ENCODE measurements at places on chromosomes 5 and 9.

DNA sequence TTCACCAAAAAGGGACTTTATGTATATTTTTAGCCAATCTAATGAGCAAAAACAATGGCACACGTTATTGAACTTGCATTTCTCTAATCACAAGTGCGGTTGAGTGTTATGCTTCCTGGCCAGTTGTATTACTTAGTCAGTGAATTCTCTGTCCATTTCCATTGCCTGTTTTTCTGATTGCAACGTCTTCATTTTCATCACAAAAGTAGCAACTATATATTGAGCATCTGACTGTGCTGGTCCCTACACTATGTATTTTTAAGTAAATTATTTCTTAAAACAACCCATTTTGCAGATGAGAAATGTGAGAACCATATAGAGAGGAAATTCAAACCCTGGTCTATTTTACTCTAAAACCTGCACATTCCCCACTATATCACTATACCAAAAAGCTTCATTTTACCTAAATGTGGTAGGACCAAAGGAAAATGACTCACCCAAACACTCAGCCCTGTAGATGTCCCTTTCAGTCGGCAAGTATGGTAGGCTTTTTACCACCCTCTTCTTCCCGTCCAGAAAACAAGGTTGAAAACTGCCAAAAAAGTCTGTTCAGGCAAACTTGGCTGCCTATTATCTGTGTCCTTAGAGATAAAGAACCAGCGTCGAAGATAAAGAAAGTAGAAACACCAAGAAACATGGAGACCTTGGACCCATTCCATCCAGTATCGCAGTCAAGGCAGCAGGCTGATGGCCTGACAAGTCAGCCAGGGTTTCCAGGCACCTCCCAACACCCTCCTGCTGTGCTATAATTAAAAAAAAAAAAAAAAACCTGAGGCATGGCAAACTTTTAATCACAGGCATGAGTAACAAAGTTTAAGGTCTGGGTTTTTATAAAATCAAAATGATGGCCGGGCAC lies 18.8 kb upstream of the FAM13B start:
- DNase-seq, result no peak

DNA sequence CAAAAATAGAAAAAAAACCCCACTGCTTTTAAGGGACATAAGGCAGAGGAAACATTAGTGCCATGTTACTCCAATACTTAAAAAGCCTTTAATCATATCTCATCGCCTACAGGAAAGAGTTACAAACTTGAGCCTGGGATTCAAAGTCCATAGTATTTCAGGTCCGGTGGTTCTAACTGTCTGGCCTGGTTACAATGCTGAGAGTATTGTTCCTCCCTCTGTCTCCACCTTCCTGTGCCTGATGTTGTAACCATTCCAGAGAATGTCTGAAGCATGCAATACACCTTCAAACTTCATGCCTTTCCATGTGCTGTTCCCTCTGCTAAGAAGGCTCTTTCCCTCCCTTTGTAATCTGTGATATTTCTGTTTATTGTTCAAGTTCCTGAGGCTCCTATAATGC lies 41.6 kb upstream of the SLC36A2 start:
- no peak for DNase-seq

- no peak for DNase-seq
These were observed 236.2 kb upstream of the NREP start for GRCh38 chr5:111993242-111993641.

- DNase-seq, result no peak
These were observed 19.8 kb downstream of the TNFSF15 start for GRCh38 chr9:114785866-114786650.

GRCh38 chr5:176536132-176536901 lies 885 bp downstream of the RNF44 start:
- peak; percentile 79 for DNase-seq

- no peak for DNase-seq
These were observed 12.3 kb upstream of the KCNIP1 start for GRCh38 chr5:170491479-170491878.

- no peak for DNase-seq
These were observed 234.0 kb upstream of the NMUR2 start for GRCh38 chr5:152638996-152639552.

DNA sequence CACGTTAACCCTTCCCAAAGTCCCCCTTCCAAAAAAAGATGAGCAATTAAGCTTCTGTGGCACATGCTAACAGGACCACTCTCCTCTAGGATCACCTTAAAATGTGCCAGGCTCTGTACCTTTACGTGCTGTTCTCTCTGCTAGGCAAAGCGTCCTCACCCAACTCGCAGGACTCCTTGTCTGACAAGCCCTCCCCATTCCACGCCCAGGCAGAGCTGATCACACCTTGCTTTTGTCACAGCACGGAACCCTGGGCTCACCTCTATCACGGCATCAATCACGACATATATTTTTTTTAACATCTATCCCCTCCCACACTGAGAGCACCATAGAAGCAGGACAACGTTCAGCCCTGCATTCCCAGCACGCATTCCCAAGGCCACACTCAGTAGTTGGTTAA lies 47.1 kb downstream of the CDK5RAP2 start:
- no peak for DNase-seq

DNA sequence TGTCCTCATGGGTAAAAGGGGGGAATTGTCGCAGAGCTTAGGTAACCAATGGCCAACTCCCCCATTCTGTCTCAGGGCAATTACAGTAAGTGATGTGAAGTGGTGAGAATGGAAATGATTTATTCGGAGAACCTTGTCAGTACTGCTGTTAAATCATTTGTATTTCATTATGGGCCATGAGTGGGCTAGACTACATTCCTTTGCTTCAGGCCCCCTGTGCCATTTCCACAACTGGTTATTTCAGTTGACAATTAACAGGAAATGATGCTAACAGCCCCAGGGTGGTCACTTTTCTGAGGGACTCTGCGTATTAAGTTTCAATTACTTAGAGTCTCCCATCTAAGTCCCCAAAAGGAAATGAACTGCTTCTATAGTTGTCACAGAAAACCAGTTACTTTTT lies 653.7 kb downstream of the CCDC171 start:
- DNase-seq, result no peak

DNA sequence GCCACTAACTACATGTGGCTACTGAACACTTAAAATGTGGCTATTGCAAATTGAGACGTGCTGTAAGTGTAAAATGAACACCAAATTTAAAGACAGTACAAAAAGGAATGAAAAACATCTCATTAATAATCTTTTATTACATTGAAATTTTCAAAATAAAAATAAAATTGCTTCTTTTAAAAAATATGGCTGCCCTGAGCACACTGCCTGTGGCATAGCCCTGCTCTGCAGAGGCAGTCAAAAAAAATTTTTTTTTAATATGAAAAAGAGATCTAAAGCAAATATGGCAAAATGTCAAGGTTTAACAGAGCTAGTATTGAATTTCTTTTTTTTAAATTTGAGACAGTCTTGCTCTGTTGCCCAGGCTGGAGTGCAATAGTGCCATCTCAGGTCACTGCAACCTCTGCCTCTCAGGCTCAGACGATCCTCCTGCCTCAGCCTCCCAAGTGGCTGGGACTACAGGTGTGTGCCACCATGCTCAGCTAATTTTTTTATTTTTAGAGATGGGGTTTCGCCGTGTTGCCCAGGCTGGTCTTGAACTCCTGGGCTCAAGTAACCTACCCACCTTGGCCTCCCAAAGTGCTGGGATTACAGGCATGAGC lies 25.6 kb downstream of the CARNMT1 start:
- no peak for DNase-seq

DNA sequence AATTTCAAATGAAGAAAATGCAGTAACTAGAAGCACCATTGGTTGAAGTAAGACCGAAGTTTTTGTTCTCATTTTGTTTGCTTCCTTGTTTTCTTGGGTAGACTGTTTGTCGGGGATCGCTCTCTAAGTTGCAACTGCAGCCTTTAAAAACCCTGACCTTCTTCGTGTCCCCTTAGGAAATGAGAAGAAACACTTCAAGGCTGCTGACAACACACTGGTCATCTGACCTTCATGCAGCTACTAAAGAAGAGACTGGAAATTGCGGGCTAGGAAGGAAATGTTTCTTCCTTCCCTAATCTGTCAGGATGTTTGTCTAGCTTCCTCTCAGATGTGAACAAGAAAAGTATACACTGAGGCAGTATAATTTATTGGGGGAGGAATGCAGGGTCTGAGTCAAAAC lies 50.7 kb upstream of the CHSY3 start:
- DNase-seq, result no peak

DNA sequence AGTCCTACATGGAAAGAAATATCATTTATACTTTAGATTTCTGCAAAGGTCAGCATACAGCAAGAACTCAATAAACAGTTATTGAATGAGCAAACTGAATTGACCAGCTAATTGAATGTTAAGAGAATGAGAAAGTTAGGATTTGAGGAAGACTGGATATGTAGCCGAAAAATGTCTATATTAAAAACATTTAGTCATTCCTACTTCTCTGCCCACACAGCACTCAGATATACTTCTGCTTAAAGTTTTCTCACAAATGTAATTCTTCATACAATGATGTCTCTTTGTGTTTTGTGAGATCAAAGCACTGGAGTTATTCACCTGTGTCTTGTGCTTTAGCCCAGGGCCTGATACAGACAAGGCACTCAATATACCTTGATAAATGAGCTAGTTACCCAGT lies 188.6 kb downstream of the PARP8 start:
- no peak for DNase-seq

GRCh38 chr9:122991370-122991830 lies 42.1 kb upstream of the GPR21 start:
- peak; percentile 18 for DNase-seq

GRCh38 chr9:82052081-82052480 lies 63.5 kb downstream of the SPATA31D1 start:
- DNase-seq, result no peak

DNA sequence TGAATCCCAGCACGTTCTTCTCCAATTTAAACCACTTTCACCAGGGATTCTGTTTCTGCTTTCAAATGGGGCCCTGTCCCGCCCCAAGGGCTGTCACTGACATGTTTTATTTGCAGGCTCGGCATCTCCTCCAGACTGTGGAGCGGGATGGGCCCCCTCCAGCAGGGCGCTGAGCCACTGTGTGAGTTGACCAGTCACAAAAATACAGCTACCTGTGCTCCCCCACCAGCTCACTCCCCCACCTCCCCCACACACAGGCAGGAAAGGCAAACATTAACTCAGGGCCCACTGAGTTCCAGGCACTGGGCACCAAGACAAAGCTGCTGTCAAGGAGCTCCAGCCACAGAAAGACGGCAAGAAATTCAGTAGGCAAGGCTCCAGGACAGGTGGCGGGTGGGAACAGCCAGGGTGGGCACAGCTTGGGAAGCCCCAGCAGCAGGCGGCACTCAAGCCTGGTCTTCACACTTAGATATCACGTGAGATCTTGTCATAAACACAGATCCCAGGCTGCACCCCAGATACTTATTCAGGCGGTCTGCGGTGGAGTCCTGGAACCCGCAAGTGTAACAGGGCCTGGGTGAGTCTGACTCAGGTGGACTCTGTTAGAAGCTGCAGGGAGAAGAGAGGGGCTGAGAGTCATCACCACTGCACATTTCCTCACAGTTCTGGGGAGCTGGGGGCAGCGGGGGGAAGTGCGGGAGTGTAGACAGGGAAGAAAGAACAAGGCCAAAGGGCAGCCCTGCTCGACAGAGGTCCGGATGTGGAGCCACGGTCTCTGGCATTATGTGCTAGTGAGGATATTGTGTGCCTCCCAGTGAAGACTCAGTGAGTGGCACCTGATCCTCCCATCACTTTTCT lies 44.7 kb downstream of the OR2V1 start:
- DNase-seq, result no peak

DNA sequence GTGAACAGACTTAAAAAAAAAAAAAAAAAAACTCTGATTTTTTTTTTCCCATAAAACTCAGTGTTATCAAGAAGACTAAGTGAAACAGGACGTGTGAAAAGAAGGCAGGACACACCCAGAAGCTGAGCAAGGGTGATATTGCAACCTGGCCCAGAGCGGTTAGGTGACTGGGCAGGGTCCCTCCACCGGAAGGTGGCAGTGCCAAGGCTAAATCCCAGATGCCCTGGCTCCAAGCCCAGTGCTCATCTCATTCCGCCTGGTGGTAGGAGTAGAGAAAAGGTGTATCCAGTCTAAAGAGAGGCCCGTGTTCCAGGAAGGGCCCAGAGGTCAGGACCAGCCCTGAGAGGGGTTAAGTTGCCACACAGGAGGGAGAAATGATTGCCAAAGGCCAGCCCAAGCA lies 51.5 kb upstream of the SAP30L start:
- DNase-seq, result no peak

DNA sequence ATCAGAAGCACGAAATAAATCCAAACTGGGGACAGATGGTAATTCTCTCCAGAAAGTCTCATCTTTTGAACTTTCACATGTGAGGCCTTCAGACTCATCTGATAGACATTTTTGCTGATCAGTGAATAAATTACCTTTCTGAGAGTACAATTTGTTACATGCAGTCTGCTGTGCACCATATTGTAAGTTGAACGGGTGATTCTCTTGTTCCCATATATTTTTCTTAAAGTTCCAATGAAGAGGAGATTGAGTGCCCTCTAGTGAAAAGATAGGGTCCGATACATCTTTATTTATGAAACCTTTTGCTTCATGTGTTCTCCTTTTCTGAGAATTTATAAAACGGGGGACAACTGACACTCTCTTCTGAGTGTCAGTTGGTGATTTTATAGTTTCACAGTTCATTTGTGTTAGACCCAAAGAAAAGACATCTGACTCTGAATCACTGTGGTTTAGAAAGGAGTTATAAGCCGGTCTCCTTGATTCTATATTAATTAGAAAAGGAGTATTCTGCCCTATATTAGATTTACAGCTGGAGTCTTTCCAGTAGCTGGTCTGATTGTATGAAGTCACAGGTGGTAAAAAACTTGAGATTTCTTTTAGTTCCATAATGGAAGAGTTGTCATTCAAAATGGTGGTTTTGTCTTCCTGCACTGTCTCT lies 30.4 kb downstream of the GNG10 start:
- DNase-seq, result no peak

DNA sequence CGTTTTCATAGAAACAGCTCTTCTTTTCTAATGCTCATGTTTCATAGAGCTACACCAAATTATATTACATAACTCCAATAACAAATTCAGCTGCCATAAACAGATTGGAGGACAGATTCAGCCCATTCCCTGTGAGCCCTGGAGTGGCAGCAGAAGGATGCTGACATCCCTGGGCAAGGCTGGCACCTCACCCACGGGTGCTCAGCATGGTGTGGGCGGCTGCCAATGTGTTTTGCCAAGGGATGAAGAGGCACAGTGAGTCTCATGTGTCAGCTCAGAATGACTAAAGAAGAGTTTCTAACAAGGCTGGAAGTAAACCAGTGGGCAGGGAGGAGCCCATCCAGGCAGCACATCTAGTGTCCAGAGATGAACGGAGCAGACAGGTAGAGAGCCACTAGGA lies 127.1 kb upstream of the ICE1 start:
- no peak for DNase-seq

Data from activated CD4-positive, alpha-beta T cell treated with anti-CD3 and anti-CD28 coated beads, Interleukin-2, amount 50 U/mL, for 1 hour (primary cell).